Forelimb muscle (tissue), 1 donor: ENCODE measurements at places on chromosomes 4 and X. TPM values are rescaled to one million over a fixed set of nuclear protein-coding genes. Genes with fewer than 3 reads are reported as not detected.

The RRH gene
- 0.28 TPM for polyA plus RNA-seq

The RTL9 gene
- polyA plus RNA-seq: 1.8 TPM

The PPEF1 gene
- 0.61 TPM for polyA plus RNA-seq

The RAB41 gene
- polyA plus RNA-seq: 0.68 TPM

The RS1 gene
- polyA plus RNA-seq: not detected

The GSX2 gene
- not detected for polyA plus RNA-seq

The AVPR2 gene
- 1.1 TPM for polyA plus RNA-seq

The MAGEE2 gene
- polyA plus RNA-seq: 0.35 TPM

The TMEM156 gene
- polyA plus RNA-seq: 0.18 TPM

The KLHL4 gene
- polyA plus RNA-seq: 11.6 TPM

The RBM3 gene
- polyA plus RNA-seq: 305 TPM

The NLGN4X gene
- polyA plus RNA-seq: 2.0 TPM

The RXFP1 gene
- polyA plus RNA-seq: 0.18 TPM

The ADGRL3 gene
- 19.5 TPM for polyA plus RNA-seq

The NKX3-2 gene
- 0.14 TPM for polyA plus RNA-seq

The CXCL3 gene
- 0.09 TPM for polyA plus RNA-seq

The NSG1 gene
- 0.92 TPM for polyA plus RNA-seq

The RHOXF1 gene
- not detected for polyA plus RNA-seq

The ETDB gene
- polyA plus RNA-seq: not detected

The RBM47 gene
- 0.90 TPM for polyA plus RNA-seq

The FREM3 gene
- polyA plus RNA-seq: 0.15 TPM

The CSAG3 gene
- not detected for polyA plus RNA-seq

The SHROOM4 gene
- 4.3 TPM for polyA plus RNA-seq

The GPR173 gene
- 9.8 TPM for polyA plus RNA-seq

The HAND2 gene
- polyA plus RNA-seq: 0.10 TPM

The TBX22 gene
- polyA plus RNA-seq: 0.09 TPM

The GAB3 gene
- 4.7 TPM for polyA plus RNA-seq

The CAPN6 gene
- polyA plus RNA-seq: 557 TPM

The TMPRSS11F gene
- 0.06 TPM for polyA plus RNA-seq

The ASB12 gene
- 33.8 TPM for polyA plus RNA-seq

The ODAPH gene
- 0.25 TPM for polyA plus RNA-seq

The FAM53A gene
- 2.0 TPM for polyA plus RNA-seq

The ABLIM2 gene
- 17.0 TPM for polyA plus RNA-seq

The NEIL3 gene
- 2.4 TPM for polyA plus RNA-seq

The HTATSF1 gene
- polyA plus RNA-seq: 90.4 TPM

The XKRX gene
- 0.05 TPM for polyA plus RNA-seq

The IGFBP7 gene
- 102 TPM for polyA plus RNA-seq

The TMEM131L gene
- 46.6 TPM for polyA plus RNA-seq

The KLB gene
- 0.09 TPM for polyA plus RNA-seq

The ARSJ gene
- polyA plus RNA-seq: 3.9 TPM

The PDCL2 gene
- not detected for polyA plus RNA-seq

The HPGD gene
- 5.7 TPM for polyA plus RNA-seq

The TGIF2LX gene
- not detected for polyA plus RNA-seq

The PHOX2B gene
- polyA plus RNA-seq: not detected

The APLN gene
- 6.9 TPM for polyA plus RNA-seq

The RASSF6 gene
- not detected for polyA plus RNA-seq

The GNRHR gene
- 0.52 TPM for polyA plus RNA-seq

The SERPINA7 gene
- polyA plus RNA-seq: not detected

The ARX gene
- polyA plus RNA-seq: 5.7 TPM

The FGD1 gene
- 17.2 TPM for polyA plus RNA-seq

The PDZD4 gene
- polyA plus RNA-seq: 2.4 TPM

The HHIP gene
- 3.9 TPM for polyA plus RNA-seq

The PDE6B gene
- polyA plus RNA-seq: 16.1 TPM

The MND1 gene
- 3.5 TPM for polyA plus RNA-seq

The ZNF718 gene
- polyA plus RNA-seq: 8.2 TPM
